ENCODE measurements at places on chromosomes 6 and 20.
A peak's percentile ranks its signal among the peaks of the same experiment; 100 is the strongest.

GRCh38 chr6:131636880-131637792, at the start of gene ENPP3:
TSS of gene ENPP3 (plus strand) at chr6:131637302. CDS start at chr6:131637385, 83 bp downstream.
- no peak for DNase-seq

GRCh38 chr20:58907320-58908137, 55.0 kb downstream of the GNAS start:
- peak; percentile 33 for DNase-seq

DNA sequence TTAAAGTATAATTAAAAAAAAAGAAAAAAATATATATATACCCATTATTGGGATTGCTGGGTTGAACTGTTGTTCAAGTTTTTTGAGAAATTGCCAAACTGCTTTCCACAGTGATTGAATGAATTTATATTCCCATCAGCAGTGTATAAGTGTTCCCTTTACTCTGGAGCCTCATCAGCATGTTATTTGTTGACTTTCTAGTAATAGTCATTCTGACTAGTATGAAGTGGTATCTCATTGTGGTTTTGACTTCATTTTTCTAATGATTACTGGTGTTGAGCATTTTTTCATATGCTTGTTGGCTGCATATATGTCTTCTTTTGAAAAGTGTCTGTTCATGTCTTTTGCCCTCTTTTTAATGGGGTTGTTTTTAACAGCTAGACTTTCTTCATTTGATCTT, 1260.8 kb upstream of the GJE1 start:
- no peak for DNase-seq

DNA sequence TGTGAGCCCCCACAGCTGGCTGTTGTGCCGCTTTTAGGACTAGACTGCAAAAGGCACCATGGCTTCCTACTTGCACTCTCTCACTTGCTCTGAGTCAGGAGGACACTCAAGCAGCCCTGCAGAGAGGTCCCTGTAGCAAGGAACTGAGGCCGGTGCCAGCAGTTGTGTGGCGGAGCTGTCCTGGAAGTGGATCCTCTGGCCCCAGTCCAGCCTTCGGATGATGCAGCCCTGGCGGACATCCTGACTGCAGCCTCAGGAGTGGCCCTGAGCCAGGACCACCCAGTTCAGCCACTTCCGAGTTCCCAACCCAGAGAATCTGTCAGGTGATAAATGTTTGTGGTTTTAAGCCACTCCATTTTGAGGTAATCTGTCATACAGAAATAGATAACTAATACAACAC, 17.5 kb downstream of the CTCFL start:
- no peak for DNase-seq

GRCh38 chr6:44415449-44415848, 27.9 kb downstream of the CDC5L start:
- no peak for DNase-seq

- DNase-seq, result no peak
These were observed 5.0 kb downstream of the GCNT2 start for GRCh38 chr6:10526156-10526555.

GRCh38 chr20:32527052-32527446, 58.1 kb downstream of the NOL4L start:
- DNase-seq, result no peak

DNA sequence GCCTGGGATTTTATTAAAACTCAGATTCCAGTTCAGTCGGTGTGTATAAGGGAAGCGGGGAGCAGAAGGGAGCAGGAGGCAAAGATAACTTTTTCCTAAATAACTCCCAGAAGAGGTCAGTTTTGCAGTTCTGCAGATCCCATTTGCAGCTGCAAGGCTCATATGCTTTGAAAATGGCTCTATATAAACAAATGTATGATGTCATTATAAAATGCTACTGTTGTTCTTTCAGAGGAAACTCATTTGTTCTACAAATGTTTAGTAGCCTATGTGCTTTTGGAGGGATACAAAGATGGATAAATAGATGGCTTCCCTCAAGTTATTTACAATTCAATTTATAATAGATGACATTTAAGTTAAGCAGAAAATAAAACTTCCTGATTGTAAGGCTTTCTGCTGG, 29.2 kb upstream of the DSP start:
- no peak for DNase-seq

- no peak for DNase-seq
These were observed 36.0 kb downstream of the PIM1 start for GRCh38 chr6:37205997-37206340.

DNA sequence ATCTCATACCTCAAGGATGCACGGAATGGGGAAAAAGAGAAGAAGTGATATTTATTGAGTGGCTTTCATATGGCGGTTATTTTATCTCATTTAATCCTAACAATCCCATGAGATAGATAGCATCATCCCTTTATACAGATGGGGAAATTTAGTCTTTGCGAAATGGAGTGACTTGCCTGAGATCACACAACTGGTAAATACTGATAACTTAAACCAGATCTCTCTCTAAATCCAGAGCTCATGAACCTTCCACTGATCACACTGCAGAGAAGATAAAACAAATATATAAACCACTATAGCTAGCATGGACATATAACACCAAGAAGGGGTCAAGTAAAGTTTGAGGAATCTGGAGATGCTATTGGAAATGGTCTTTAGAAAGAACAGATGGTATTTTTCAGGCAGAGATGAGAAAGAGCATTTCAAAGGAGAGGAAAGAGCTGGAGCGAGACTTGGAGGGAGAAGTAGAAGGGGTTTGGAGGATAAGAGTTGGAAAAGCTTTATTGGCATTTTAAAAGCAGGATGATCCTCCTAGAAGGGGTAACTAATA, 139.8 kb upstream of the TNFAIP3 start:
- DNase-seq, result no peak

DNA sequence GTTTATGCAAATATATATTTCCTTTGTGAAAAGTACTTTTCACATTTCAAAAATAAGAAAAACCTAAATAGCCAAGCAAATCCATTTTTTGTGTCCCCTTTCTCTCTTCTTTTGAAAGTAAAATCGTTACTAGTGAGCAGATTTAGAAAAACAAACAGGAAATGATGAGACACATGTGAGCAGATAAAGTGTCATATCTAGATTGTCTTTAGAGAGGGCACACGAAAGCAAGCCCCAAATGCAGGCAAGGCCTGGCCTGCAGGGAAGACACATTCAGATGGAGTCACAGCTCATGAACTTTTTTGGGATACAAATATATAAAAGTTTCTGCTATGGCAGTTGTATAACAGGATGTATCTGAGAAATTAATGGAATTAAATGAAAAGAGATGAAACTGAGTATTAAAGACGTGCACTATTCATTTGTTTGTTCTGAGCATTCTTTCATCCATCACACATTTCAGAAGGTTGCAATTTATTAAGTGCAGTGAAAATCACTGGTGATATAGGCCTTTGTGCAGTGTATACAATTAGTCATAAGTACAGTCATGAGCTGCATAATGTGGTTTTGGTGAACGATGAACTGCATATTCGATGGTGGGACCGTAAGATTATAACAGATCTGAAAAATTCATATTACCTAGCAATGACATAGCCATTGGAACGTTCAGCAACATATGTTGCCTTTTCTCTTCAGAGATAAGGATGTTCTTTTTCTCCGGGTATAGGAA, 101.4 kb downstream of the PACRG start:
- DNase-seq, result no peak

DNA sequence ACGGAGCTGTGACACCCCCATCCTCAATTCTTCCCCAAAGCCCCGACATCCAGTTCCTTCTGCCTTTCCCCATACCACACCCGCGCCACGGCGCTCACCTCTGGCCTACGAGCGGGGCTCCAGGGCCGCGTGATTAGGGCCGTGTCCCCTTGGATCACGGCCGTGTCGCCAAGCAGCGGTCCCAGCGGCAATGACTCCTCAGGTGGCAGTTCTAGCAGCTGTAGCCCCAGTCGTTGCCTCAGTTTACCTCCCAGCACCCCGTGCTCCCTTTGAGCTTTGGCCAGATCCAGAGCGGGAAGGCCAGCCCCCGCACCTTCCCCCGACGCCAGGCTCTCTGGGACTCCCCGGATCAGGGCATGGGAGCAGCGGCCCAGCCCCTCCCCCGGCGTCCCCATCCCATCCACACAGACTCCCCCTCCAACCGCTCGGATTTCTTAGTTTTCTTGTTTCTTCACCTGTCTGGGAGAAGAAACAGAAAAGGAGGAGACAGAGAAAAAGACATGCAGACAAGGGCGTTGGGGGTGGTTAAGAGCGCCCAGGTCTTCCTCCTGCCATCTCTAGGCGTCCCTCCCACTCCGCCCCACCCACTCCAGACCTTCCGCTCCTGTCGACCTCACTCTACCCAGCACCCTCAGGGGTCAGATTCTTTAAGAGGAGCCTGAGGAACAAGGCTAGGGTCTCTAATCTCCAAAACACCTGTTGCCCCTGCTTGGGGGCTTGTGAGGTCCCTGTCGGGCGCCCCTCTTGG, at the start of gene DDAH2:
Gene DDAH2, minus strand, starts transcription at position 533 of the 748 bp plus-strand sequence. Its CDS starts 138 bp downstream, at position 395.
- DNase-seq, result no peak
